ENCODE measurements at places on chromosomes 5 and 9.

DNA sequence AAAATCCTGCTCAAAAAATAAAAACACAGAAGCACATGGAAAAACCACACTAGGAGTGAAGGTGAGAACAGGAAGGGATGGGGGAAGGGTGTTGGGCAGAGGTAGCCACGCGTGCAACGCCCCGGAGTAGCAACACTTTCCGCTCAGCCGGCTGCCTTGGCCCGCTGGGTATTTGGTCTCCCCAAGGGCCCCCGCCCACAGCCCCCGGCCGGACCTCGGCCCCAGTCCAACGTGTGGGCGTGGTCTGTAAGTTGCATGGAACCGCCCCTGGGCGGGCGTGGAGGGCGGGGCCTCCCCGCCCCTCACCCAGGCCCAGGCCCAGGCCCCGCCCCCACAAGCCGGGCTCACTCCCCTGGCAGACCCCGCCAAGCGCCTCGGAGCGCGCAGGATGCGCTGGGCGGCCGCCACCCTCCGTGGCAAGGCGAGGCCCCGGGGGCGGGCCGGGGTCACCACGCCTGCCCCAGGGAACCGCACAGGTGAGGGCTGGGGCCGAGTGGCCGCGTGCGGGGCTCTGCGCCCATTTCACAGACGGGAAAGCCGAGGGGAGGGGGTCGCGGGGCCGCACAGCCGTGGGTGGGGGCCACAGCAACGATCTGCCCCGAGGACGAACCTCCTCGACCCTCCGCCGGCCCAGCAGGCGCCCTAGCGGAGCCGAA is at the start of gene SUSD3:
TSS of gene SUSD3 (plus strand) at position 347 of the 656 bp plus-strand sequence. CDS start at position 389, 42 bp downstream.
- ATAC-seq = peak; percentile 89

- ATAC-seq = no peak
Measured at GRCh38 chr5:140882591-140882899, 621 bp downstream of the PCDHA13 start.

GRCh38 chr5:123365156-123365555 is 58.0 kb downstream of the CEP120 start:
- ATAC-seq = no peak

- no peak for ATAC-seq
Measured at GRCh38 chr5:133756756-133757155, 144.4 kb upstream of the FSTL4 start.

GRCh38 chr5:132689513-132689912 is 15.7 kb downstream of the IL4 start:
- no peak for ATAC-seq

DNA sequence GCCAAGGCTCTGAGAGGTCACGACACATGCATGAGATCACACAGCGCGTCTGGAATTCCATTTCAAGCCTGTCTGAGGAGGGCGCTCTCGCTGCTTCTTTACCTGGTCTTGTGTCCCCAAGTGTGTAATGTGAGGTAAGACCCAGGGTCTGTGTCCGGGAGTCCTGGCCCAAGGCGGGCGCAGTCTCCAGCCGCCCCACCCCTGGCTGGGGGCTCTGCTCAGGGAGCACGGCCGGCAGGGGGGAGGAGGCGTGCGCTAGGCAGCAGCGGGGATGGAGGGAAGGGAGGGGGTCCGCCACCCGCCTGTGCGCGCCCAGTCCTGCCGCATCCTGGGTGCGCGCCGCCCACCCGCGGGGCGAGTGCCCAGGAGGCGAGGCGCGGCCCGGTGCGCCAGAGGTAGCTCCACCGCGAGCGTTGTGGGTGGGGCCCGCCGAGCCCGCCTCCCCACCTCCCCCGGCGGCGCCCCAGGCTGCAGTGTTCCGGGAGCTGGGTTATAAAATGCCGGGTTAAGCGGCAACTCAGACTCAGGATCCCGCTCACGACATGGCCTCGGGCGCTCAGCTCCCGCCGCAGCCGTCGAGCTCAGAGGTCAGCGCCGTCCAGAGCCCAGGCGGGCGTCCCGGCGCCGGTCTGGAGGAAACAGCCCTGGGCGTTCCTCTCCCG is at the start of gene CCNI2:
TSS of gene CCNI2 (plus strand) at position 473 of the 662 bp plus-strand sequence. CDS start at position 543, 70 bp downstream.
- ATAC-seq = peak; percentile 82

- ATAC-seq = no peak
Measured at GRCh38 chr5:17444496-17444895, 53.5 kb upstream of the TAF11L2 start.

- ATAC-seq = no peak
Measured at GRCh38 chr5:120735076-120735475, 271.0 kb downstream of the PRR16 start.

DNA sequence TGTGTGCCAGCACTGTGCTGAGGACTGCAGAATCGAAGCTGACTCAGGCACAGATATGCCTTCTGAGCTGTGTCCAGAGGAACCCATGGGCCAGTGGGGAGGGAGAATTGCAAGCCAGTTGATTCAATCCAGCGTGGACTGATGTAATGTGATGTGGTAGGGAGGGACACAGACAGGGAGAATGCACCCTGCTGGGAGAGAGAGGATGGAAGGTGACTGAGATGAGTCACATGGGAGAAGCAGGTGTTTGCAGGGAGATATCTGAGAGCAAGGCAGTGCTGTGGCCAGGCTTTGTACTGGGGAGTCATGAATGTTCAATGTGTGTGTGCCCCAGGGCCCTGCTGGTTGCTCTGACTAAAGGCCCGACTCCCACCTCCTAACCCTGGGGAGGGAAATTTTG is 75.7 kb downstream of the IRX1 start:
- ATAC-seq = no peak

DNA sequence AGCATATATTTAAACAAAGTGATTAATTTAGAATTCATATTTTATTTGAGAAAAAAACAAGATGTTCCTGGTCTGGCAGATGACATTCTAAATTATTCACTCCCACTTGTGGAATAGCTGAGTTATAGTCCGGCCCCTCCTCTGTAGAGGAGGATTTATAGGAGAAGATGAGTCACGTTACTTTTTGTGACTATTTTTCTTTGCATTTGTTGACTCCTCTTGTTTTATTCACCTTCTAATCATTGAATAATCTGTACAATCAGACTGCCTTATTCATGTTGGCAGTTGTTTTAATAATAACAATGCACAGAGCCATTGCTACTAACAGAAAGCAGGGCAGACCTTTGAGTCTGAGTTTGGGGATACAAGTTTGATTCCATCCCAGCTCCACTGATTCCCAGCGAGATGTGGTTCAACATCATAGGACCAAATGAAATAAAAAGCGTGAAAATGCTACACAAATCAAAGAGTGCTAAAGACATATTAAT is 23.2 kb downstream of the DOCK8 start:
- no peak for ATAC-seq

GRCh38 chr5:173883347-173883924 is 4.7 kb upstream of the CPEB4 start:
- ATAC-seq = no peak

DNA sequence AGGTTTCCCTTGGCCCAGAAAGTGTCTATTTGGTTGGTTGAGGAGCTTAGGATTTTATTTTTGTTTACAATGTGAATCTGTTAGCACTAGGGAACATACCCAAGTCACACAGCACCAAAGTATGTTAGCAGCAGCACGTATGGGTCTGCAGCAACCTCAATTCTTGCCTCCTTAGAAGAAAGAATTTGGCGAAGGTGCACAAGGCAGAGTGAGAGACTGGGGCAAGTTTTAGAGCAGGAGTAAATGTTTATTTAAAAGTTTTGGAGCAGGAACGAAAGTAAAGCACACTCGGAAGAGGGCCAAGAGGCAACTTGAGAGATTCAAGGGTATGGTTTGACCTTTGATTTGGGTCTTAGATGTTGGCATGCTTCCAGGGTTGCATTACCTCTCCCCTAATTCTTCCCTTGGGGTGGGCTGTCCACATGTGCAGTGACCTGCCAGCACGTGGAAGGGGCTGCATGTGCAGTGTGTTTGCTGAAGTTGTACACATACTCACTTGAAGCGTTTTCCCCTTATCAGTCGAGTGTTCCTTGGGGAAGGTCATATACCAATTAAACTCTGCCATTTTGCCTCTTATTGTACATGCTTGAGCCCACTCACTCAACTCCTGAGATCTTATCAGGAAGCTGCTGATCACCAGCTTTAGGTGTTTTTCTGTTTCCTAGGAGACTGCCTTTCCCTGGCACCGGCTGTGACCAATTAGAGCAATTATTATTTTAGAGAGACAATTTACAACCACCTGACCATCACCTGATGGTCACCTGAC is 64.9 kb upstream of the SHC3 start:
- no peak for ATAC-seq

- no peak for ATAC-seq
Measured at GRCh38 chr9:126230692-126231091, 95.9 kb upstream of the MVB12B start.

- no peak for ATAC-seq
Measured at GRCh38 chr5:40505031-40505430, 174.7 kb upstream of the PTGER4 start.

DNA sequence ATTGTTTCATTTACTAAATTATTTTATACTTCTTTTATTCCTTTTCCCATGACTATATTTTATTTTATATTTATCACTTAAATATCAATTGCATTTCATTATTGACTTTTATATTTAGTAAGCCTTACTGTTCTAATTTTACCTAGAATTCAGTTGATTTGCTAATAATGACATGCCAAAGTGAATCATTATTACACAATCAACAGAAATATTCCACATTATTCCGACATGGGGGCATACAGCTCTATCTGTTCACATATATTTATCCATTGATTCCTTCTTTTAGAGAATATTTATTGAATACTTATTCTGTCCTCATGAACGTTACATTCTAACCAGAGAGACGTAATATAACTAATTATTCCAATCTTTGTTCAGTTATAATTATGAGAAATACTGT is 221.8 kb downstream of the DOCK8 start:
- no peak for ATAC-seq

- no peak for ATAC-seq
Measured at GRCh38 chr5:60497706-60498500, 202.1 kb downstream of the DEPDC1B start.

DNA sequence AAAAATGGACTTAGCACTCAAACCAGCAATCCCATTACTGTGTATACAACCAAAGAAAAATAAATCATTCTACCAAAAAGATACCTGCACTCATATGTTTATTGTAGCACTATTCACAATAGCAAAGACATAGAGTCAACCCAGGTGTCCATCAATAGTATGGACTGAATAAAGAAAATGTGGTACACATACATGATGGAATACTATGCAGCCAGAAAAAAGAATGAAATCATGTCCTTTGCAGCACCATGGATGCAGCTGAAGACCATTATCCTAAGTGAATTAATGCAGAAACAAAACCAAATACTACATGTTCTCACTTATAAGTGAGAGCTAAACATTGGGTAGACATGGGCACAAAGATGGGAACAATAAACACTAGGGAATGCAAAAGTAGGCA is 236.8 kb upstream of the POU5F2 start:
- no peak for ATAC-seq

- no peak for ATAC-seq
Measured at GRCh38 chr5:124259017-124259416, 487.4 kb downstream of the ZNF608 start.

- ATAC-seq = no peak
Measured at GRCh38 chr9:92638621-92639101, 31.3 kb downstream of the IPPK start.

GRCh38 chr9:127092041-127092608 is 30.3 kb downstream of the ANGPTL2 start:
- ATAC-seq = no peak

DNA sequence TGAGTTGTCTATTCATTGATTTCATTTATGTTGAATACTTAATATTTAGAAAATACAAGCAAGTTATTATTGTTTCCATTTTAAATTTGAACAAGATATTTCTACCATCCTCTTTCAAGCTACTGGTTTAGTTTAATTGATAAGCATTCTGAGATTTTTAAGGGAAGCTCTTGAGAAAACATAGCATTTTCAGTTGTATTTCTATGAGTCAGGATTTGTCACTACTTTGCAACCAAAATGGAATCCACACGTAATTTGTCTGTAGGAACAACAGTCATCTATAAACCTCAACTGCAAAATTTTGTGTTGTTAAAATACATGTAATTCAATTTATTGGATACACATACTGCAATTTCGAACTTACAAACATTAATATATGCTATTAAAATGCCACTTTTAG is 74.0 kb downstream of the PRR16 start:
- no peak for ATAC-seq

DNA sequence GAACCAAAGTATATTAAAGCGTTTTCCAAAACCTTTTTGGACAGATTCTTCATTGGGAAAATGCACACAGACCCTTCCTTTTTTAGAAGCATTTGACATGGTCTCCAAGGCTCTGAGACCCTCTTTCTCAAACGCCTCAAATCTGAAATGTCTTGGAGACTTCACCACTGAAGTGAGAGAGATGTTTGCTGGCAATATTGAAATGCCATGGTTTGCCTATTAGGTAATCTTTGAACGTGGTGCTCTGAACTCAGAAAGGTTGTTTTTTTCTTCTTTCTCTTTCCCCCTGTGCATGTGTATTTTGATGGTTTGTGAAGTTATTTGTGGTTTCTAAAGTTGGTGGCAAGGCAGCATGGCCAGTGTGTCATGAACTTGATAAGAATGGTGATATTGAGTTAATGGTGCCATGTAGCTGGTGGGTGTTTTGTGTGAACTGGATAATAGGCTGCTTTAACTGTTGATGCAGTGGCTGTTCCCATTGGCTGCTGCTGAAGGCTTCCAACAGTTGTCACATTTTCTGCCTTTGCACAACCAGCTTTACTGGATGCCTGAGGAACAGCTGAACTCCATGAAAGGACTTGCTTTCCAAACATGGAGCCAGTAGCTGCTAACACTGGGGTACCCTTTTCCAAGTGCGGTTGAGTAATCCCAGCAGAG is 1.7 kb downstream of the PALM2AKAP2 start:
- ATAC-seq = no peak

DNA sequence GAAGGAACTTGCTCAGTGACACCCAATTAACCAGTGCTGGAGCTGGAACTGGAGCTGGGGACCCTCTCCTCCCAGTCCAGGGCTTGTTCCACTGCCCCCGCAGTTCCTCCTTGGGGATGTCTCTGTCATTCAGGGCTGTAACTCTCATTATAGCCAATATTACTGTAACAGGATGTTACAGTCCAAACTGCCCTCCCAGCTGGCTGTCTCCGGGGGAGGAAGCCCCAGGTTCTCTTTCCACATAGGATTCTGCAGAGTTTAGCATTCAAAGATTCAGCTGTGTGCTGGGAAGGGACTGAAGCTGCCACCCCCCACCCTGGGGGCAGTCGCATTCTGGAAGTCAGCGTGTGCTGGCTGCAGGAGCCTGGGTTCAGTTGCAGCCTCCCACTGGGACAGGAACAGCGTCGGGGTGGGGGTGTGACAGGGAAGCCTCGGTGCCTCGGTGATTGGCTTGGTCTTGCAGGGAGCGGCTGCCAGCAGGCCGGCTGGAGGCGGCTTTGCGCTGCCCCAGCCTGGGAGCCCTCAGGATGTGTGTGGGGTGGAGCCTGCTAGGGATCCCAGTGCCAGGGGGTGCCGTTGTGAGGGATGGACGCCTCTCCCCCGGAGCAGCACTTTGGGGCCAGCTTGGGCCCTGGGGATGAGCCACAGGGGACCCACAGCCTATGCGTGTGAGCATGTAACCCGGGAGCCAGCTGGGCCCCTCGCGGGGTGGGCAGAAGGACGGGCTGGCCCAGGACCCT is 101.1 kb downstream of the RGS3 start:
- no peak for ATAC-seq

GRCh38 chr5:75043633-75044264 is 8.6 kb downstream of the GCNT4 start:
- ATAC-seq = no peak
